Esophagus muscularis mucosa (tissue), 4 donors: ENCODE measurements at places on chromosomes 11 and 22.

DNA sequence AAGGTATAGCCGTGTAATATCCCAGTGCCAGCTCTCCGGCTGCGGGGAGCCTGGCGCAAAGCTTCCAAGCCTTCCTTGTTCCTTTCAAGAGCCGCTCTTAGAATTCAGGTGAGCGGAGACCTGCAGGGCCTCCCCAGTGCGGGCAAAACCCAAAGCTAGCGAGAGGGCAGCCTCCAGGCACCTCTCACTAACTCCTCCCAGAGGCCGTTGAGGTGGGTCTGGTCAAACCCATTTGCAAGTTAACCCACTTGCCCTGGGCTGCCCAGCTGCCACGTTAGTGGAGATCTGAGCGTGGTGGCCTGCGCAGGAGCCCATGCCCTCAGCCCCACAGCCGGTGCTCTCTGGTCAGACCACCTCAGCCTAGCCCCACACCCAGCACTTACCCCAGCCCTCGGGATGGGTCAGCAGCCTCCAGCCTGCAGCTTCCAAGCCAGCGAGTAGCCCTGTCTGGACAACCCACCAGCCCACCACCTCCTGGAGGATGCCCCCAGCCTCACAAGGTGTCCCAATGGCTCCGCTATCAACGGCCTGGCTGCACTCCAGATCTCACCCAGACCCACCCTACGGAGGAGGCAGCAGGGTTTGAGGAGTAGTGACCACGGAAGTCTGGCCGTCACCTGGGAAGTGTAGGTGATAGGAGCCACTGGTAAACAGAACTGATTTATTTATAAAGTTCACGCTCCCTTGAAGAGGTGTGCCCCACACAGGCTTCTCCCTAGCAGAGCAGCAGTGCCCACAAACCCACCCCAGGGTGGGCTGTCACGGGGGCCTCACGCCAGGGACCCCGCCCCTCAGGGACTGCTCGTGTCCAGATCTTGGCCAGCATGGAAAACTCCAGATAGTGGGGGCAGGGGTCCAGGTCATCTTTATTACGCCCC is 2.3 kb downstream of the ASCL2 start:
- peak; percentile 60 for DNase-seq

DNA sequence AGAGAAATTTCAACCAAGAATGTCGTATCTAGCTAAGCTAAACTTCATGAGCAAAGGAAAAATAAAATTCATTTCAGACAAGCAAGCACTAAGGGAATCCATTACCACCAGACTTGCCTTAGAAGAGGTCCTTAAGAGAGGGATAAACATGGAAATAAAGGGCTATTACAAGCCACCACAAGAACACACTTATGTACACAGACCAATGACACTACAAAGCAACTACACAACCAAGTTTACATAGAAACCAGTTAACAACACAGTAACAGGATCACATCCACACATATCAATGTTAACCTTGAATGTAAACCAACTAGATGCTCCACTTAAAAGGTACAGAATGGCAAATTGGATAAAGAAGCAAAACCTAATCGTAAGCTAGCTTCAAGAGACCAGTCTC is 38.0 kb downstream of the TMEM123 start:
- no peak for DNase-seq

- no peak for DNase-seq
Measured at GRCh38 chr11:95790933-95791708, 823 bp downstream of the CEP57 start.

DNA sequence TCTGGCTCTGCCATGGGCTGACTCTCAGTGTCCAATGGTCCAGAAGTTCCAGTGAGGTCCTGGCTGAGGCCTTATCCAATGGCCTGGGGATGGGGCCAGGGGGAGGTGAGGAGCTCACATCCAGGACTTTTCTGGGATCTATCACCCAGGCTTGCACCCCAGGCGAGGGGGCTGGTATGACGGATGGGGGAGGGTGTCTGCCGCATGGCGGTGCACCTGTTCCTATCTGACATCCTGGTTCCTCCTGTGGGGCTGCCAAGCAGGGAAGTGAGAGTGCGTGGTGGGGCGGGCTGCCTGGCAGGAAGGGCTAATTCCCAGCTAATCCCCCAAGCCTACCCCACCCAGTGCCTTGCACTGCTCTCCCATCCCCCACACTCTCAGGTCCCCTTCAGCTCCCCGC is 102.1 kb downstream of the NECTIN1 start:
- no peak for DNase-seq

GRCh38 chr11:34405079-34405858 is 33.5 kb upstream of the CAT start:
- DNase-seq: no peak

GRCh38 chr11:59615120-59615636 is 396 bp downstream of the OSBP start:
- DNase-seq: no peak

DNA sequence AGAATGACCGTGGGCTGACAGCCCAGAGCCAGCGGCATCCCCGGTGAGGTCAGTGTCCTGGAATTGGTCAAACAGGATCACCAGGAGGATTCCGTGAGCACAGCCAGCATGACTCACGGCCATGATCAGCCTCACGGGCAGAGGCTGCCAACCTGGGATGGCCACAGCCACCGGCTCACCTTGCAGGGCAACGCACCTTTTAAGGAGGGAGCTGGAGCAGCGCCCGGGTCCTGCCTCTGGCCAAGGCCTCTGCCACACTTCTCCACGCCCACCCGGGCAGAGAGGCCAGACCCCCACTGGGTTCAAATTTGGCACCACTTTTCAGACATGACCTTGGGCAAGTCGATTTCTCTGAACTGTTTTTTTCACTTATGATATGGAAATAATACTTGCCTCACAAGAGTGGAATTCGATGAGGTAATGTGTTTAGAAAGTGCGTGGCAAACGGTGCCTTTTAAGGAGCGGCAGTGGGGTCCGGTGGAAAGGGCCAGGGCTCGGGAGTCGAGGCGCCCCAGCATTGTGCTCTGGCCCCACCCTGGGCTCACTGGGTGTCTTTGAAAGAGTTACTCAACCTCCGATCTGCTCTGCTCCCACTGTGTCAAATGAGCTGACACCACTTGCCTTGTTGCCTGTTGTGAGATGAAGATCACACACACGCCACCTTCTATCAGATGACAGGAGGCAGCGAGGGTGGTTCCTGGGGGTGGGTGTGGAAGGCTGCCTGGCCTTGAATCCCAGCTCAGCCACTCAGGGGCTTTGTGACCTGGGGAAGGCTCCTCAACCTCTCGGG is 16.0 kb downstream of the TXN2 start:
- no peak for DNase-seq

DNA sequence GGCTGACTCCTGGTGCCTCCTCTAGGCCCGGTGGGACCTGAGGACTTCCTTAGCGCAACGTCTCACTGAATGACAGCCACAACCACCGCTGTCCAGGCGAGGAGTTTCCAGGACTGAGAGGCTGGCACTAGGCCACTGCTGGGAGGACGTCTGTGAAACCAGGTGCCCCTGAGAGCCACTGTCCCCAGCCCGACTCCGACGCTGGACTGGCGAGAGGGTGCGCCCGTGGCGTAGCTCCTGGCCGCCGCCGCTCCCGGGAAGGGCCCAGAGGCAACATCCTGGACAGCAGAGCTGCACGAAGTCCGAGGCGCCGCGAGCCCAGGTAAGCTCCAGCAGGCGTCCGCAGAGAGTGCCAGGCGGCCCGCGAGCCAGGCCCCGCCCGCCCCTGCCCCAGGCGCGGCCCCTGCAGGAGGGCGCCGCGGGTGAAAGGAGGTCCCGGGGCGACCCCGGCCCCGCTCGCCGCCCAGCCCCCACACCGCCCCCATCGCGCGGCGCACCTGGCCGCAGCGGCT is 525 bp downstream of the DGCR2 start:
- no peak for DNase-seq

DNA sequence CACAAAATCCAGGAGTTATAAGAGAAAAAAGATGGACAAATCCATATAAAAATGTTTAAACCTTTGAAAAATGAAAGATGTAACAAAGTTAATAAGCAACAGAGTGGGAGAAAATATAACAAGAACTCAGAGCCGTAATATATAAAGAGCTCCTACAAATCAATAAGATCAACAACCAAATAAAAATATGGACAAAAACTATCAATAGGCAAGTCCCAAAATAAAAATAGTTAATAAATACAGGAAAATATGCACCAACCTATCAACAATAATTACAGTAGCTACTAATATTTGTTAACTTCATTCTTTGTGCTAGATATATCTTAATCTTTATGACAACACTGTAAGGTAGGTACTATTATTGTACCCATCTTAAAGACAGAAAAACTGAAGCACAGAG is 2.8 kb downstream of the CARD10 start:
- DNase-seq: no peak

- DNase-seq: no peak
Measured at GRCh38 chr11:1208144-1208393, 14.8 kb upstream of the MUC5B start.

- no peak for DNase-seq
Measured at GRCh38 chr11:62013537-62014476, 46.4 kb upstream of the FTH1 start.

GRCh38 chr11:133606124-133606523 is 73.8 kb upstream of the OPCML start:
- DNase-seq: peak; percentile 88

GRCh38 chr11:100876815-100877520 is 189.9 kb downstream of the ARHGAP42 start:
- DNase-seq: no peak

DNA sequence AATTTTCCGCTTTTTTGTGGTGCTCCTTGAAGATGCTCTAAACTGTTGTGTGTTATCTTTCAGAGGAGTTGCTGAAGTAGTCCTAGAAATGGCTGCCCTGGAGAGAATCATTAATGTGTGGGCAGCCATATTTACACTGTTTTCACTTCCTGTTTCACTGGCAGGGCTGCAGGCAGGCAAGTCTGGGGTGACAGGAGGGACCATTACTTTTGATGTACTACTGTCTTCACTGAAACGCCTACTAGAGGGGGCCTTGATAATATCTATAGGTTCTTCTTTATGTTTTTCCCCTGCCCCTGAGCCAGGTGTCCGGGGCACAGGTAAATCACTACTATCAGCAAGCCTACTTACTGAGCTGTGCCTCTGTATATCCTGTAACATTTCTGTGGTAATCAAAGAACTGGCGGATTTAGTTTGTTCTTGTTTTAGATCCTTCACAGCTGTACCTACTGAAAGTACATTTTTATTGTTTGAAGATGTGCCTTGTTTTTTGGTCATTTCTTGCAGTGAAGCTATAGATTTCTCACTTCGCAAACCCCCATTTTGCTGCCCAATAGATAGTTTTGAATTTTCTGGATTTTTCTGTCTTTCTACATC is 39.7 kb downstream of the ACAT1 start:
- DNase-seq: no peak

DNA sequence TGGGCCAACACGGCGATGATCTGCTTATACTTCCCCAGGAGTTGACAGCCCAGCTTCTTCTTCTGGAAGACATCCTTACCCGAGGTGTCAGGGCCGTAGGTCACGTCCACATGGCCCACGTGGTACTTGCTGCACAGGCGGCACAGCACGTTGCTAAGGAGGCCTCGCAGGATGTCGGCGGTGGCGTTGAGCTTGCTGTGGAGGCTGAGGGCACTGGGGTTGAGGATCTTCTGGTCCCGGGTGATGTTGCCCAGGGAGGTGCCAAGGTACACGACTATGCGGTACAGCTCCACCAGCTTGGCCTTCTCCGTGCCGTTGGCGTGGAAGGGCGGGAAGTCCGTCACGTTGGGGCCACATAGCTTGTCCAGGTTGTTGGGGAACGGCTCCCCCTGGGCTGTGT is 2.9 kb downstream of the LIF start:
- DNase-seq: no peak

GRCh38 chr22:41333806-41334205 is 32.5 kb downstream of the ZC3H7B start:
- DNase-seq: no peak

DNA sequence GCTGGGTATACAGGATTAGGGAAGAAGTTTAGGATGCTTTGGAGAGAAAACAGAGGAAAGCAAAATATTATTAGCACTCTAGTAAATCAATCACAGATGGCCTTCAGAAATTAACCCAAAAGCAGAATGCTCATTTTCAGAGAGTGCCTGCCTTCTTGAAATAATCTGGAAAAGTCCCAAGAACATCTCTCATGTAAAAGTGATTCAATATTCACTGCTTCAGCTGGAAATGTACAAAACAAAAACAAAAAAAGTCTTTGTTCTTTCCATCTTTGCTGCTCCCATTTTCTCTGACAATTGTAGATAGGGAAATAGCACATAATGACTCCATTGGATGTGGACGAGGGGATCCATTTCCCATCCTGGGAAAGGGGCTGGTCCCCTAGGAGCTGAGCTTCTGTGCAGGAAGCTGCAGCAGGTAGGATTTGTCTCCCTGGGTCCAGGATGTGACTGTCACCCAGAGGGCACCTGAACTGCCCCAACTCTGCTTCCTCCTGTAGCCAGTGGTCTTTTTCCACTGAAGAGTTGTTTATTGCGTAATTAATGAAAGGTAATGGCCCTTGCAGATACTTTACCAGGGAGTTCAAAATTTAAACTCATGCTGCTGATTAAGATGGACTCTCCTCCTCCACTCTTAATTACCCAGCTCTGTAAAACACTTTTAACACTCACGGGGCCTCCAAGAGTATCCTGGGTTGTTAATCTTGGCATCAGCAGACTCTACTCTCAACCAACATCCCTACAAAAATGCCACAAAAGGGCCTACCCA is 57.9 kb downstream of the SC5D start:
- DNase-seq: no peak

GRCh38 chr11:57778318-57779037 is 16.9 kb downstream of the CTNND1 start:
- DNase-seq: peak; percentile 96

- no peak for DNase-seq
Measured at GRCh38 chr11:5929571-5930368, 12.3 kb upstream of the OR56A3 start.

DNA sequence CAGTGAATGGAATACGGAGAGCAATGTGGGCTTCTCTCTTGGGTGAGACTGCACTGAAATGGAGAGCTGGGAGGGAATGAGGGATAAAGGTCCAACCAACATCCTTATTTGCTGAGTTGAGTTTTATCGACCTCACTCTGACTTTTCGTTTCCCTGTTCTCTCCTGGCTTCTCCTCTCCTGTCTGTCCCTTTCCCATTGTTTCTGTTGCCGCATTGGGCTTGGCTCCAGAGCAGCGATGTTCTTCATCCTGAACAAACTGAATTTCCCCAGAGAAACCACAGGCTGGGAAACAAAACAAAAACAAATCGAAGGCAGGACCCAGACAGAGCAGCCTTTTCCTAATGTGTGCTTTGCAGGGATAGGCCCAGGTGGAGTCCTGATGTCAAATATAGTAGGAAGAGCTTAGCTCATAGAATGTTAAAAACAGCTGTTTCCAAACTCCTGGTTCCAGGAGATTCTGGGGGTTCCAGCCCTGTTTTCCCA is 30.0 kb downstream of the MOV10L1 start:
- DNase-seq: no peak

DNA sequence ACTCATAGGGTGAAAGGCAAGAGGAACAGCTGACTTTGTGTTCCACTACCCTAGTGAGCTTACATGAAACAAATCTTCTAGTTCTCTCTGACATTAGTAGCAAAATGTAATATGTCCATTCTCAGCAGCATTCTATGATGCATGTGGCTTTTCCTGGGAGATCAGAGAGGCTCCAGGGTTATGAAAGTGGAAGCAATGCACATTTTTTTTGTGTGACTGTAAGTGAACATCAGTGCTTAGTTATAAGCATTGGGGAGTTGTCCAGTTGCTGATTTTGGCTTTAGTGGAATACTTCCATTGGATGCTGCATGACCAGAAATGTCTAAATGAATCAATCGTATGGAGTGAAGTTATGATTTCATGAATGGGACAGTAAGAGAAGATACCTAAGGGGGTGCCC is 255.9 kb downstream of the FAT3 start:
- no peak for DNase-seq
